Activated CD4-positive, alpha-beta T cell treated with anti-CD3 and anti-CD28 coated beads for 36 hours (primary cell): ENCODE measurements at places on chromosomes 16 and 17. TPM values are rescaled to one million over a fixed set of nuclear protein-coding genes. Genes with fewer than 3 reads are reported as not detected.

The CYTH1 gene
- 130 TPM for total RNA-seq

The OR2C1 gene
- not detected for total RNA-seq

GRCh38 chr17:68840073-68840472, 115.1 kb downstream of the ABCA8 start:
- H3K27ac ChIP-seq: no peak overlapping the region
- no peaks in the 10 kb centered on the region for H3K4me1 ChIP-seq
- peaks cover 4% of the 10 kb centered on the region for H3K27me3 ChIP-seq
- no peak for DNase-seq

- H3K27ac ChIP-seq: no peak overlapping the region
- H3K4me3 ChIP-seq: no peak overlapping the region
- no peaks in the 10 kb centered on the region for H3K36me3 ChIP-seq
- H3K4me1 ChIP-seq: no peaks in the 10 kb centered on the region
- H3K27me3 ChIP-seq: peaks cover 14% of the 10 kb centered on the region
Observed at GRCh38 chr17:72514891-72515290, 394.1 kb downstream of the SOX9 start.

GRCh38 chr16:66961065-66961744, at the start of gene CES3:
TSS of gene CES3 (plus strand) at chr16:66961266. CDS start at chr16:66961308, 42 bp downstream.
- no peaks in the 10 kb centered on the region for H3K36me3 ChIP-seq
- no peak within 1 kb of the TSS for H3K4me3 ChIP-seq
- peak; percentile 86 for DNase-seq
- H3K27me3 ChIP-seq: no peaks in the 10 kb centered on the region
- H3K27ac ChIP-seq: peak within 1 kb of the TSS; percentile 58

GRCh38 chr17:42548070-42548837, 4.5 kb upstream of the HSD17B1 start:
- H3K4me1 ChIP-seq: peaks cover 13% of the 10 kb centered on the region
- peaks cover 3% of the 10 kb centered on the region for H3K36me3 ChIP-seq
- H3K4me3 ChIP-seq: peak overlapping the region; percentile 36
- no peak overlapping the region for H3K27ac ChIP-seq
- peak; percentile 92 for DNase-seq

GRCh38 chr17:7323731-7324437, 5.3 kb downstream of the NEURL4 start:
- H3K4me3 ChIP-seq: no peak overlapping the region
- DNase-seq: peak; percentile 80
- peaks cover 18% of the 10 kb centered on the region for H3K4me1 ChIP-seq
- peaks cover 34% of the 10 kb centered on the region for H3K36me3 ChIP-seq
- H3K27me3 ChIP-seq: no peaks in the 10 kb centered on the region
- no peak overlapping the region for H3K27ac ChIP-seq

GRCh38 chr17:81181811-81182185, 15.8 kb upstream of the AATK start:
- H3K27ac ChIP-seq: no peak overlapping the region
- H3K36me3 ChIP-seq: no peaks in the 10 kb centered on the region
- no peaks in the 10 kb centered on the region for H3K4me1 ChIP-seq

- no peak overlapping the region for H3K4me3 ChIP-seq
- H3K4me1 ChIP-seq: no peaks in the 10 kb centered on the region
- DNase-seq: no peak
- no peaks in the 10 kb centered on the region for H3K27me3 ChIP-seq
- peaks cover 3% of the 10 kb centered on the region for H3K36me3 ChIP-seq
- no peak overlapping the region for H3K27ac ChIP-seq
Observed at GRCh38 chr16:12245921-12246720, 269.6 kb downstream of the SNX29 start.

GRCh38 chr16:89343501-89344457, 126.3 kb downstream of the ZNF778 start:
- H3K27me3 ChIP-seq: no peaks in the 10 kb centered on the region
- H3K4me3 ChIP-seq: no peak overlapping the region
- peaks cover 27% of the 10 kb centered on the region for H3K36me3 ChIP-seq
- peak overlapping the region; percentile 19 for H3K27ac ChIP-seq
- no peak for DNase-seq

DNA sequence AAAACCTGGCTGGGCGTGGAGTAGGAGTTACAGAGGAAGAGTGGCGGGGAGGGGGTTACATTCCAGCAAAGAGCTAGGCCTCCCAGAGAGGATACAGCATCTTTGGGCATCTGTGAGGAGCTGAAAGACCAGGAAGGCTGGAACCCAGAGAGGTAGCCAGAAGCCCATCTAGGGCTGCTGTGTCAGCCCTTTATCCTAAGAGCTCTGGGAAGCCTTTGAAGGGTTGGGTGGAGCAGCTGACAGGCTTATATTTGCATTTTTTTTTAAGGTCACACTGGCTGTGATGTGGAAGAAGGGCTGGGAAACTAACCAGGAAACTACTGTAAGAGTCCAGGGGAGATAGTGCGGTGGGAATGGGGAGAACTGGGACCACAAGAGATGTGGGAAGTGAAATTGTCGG, 6.8 kb upstream of the CNOT1 start:
- H3K27ac ChIP-seq: no peak overlapping the region
- no peak for DNase-seq
- H3K27me3 ChIP-seq: no peaks in the 10 kb centered on the region
- H3K4me3 ChIP-seq: no peak overlapping the region
- no peaks in the 10 kb centered on the region for H3K36me3 ChIP-seq
- H3K4me1 ChIP-seq: peaks cover 2% of the 10 kb centered on the region

- H3K4me1 ChIP-seq: peaks cover 52% of the 10 kb centered on the region
- H3K36me3 ChIP-seq: no peaks in the 10 kb centered on the region
- no peak for DNase-seq
- H3K27ac ChIP-seq: no peak overlapping the region
- no peak overlapping the region for H3K4me3 ChIP-seq
Observed at GRCh38 chr16:85950136-85950918, 51.4 kb downstream of the IRF8 start.

DNA sequence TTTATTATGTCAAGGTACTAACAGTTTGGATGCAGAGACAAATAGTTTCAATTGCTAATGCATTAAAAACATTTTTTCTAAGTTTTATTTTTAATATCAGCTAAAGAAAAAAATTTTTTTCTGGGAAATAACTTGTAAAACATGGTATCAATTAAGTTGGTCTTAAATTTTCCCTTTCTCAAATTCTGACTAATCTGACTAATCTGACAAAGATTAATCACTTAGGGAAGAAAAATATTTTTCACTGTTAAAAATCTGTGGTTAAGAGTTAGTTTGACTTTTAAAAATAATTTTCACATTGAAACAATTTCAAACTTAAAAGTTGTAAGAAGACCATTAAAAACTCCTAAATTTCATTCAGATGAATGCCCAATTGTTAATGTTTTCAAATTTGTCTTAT, 74.6 kb downstream of the MYO1D start:
- no peak overlapping the region for H3K4me3 ChIP-seq
- H3K27ac ChIP-seq: no peak overlapping the region

GRCh38 chr17:27038676-27039075, 255.2 kb upstream of the WSB1 start:
- H3K4me3 ChIP-seq: no peak overlapping the region
- DNase-seq: peak; percentile 5
- H3K36me3 ChIP-seq: no peaks in the 10 kb centered on the region
- no peaks in the 10 kb centered on the region for H3K27me3 ChIP-seq
- H3K27ac ChIP-seq: no peak overlapping the region

- H3K27ac ChIP-seq: peak overlapping the region; percentile 99
- H3K4me1 ChIP-seq: peaks cover 56% of the 10 kb centered on the region
Observed at GRCh38 chr16:87895641-87896141, 26.4 kb upstream of the SLC7A5 start.

- H3K36me3 ChIP-seq: no peaks in the 10 kb centered on the region
- no peak overlapping the region for H3K27ac ChIP-seq
- peaks cover 14% of the 10 kb centered on the region for H3K27me3 ChIP-seq
- DNase-seq: no peak
- no peaks in the 10 kb centered on the region for H3K4me1 ChIP-seq
Observed at GRCh38 chr16:73083271-73083670, 35.3 kb upstream of the ZFHX3 start.

- no peak overlapping the region for H3K27ac ChIP-seq
- no peak for DNase-seq
- H3K4me1 ChIP-seq: no peaks in the 10 kb centered on the region
- no peaks in the 10 kb centered on the region for H3K36me3 ChIP-seq
- H3K4me3 ChIP-seq: no peak overlapping the region
Observed at GRCh38 chr16:15770107-15770506, 86.7 kb downstream of the MYH11 start.
